ENCODE measurements at places on chromosomes 6 and 20. TPM values are rescaled to one million over a fixed set of nuclear protein-coding genes. Genes with fewer than 3 reads are reported as not detected.

Gene KIF16B
- polyA plus RNA-seq, result 2.8 TPM

GRCh38 chr6:157531986-157532365 lies 151.0 kb downstream of the ZDHHC14 start:
- no peak overlapping the region for H3K27ac ChIP-seq
- DNase-seq, result no peak
- H3K27me3 ChIP-seq, result no peaks in the 10 kb centered on the region
- H3K4me3 ChIP-seq, result no peak overlapping the region
- no peaks in the 10 kb centered on the region for H3K36me3 ChIP-seq

Gene ARHGAP18
- polyA plus RNA-seq, result 5.6 TPM

Gene GDAP1L1
- polyA plus RNA-seq, result not detected

Gene MYT1
- not detected for polyA plus RNA-seq

GRCh38 chr6:45930420-45931040 lies 85.1 kb downstream of the CLIC5 start:
- H3K4me3 ChIP-seq, result no peak overlapping the region
- DNase-seq, result peak; percentile 29
- H3K36me3 ChIP-seq, result no peaks in the 10 kb centered on the region
- no peaks in the 10 kb centered on the region for H3K27me3 ChIP-seq

DNA sequence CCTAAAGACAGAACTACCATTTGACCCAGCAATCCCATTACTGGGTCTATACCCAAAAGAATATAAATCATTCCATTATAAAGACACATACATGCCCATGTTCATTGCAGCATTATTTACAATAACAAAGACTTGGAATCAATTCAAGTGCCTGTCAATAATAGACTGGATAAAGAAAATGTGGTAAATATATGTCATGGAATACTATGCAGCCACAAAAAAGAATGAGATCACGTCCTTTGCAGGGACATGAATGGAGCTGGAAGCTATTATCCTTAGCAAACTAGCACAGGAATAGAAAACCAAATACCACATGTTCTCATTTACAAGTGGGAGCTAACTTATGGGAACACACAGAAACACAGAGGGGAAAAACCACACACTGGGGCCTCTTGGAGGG lies 8.7 kb upstream of the DEFB128 start:
- no peak for DNase-seq
- H3K27me3 ChIP-seq, result no peaks in the 10 kb centered on the region
- H3K36me3 ChIP-seq, result no peaks in the 10 kb centered on the region
- H3K4me1 ChIP-seq, result no peaks in the 10 kb centered on the region
- no peak overlapping the region for H3K27ac ChIP-seq

GRCh38 chr20:1853473-1853872 lies 41.7 kb upstream of the SIRPA start:
- no peak for DNase-seq
- no peak overlapping the region for H3K27ac ChIP-seq
- H3K36me3 ChIP-seq, result no peaks in the 10 kb centered on the region
- H3K27me3 ChIP-seq, result no peaks in the 10 kb centered on the region

GRCh38 chr6:24967211-24967610 lies 31.5 kb upstream of the RIPOR2 start:
- no peaks in the 10 kb centered on the region for H3K27me3 ChIP-seq
- no peaks in the 10 kb centered on the region for H3K36me3 ChIP-seq
- H3K4me1 ChIP-seq, result no peaks in the 10 kb centered on the region
- H3K27ac ChIP-seq, result no peak overlapping the region
- H3K4me3 ChIP-seq, result no peak overlapping the region

DNA sequence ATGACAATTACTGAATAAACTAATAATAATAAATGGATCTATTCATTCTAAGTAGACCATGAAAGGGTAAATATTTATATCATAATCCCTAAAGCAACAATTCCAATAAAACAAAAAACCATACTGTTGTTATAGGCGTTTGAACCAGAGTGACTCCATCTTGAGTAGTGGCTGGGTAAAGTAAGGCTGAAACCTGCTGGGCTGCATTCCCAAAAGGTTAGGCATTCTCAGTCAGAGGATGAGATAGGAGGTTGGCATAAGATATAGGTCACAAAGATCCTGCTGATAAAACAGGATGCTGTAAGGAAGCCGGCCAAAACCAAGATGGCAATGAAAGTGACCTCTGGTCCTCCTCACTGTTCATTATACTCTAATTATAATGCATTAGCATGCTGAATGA lies 8.3 kb downstream of the OR2H1 start:
- no peak for DNase-seq
- H3K36me3 ChIP-seq, result no peaks in the 10 kb centered on the region
- H3K27me3 ChIP-seq, result no peaks in the 10 kb centered on the region
- H3K27ac ChIP-seq, result no peak overlapping the region

DNA sequence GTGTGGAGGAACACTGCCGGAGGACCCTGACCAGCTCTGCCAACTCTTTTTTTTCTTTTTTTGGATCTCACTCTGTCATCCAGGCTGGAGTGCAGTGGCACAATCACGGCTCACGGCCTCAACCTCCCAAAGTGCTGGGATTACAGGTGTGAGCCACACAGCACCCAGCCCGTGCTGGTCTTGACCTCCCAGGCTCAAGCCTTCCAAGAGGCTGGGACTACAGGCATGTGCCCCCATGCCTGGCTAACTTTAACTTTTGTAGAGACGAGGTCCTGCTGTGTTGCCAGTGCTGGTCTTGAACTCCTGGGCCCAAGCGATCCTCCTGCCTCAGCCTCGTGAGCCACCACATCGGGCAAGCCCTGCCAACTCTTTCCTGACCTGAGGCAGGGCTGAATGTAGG lies 11.2 kb downstream of the GCNT2 start:
- peaks cover 85% of the 10 kb centered on the region for H3K4me1 ChIP-seq
- no peaks in the 10 kb centered on the region for H3K27me3 ChIP-seq
- H3K4me3 ChIP-seq, result peak overlapping the region; percentile 57
- H3K36me3 ChIP-seq, result no peaks in the 10 kb centered on the region
- H3K27ac ChIP-seq, result peak overlapping the region; percentile 86
- DNase-seq, result no peak

DNA sequence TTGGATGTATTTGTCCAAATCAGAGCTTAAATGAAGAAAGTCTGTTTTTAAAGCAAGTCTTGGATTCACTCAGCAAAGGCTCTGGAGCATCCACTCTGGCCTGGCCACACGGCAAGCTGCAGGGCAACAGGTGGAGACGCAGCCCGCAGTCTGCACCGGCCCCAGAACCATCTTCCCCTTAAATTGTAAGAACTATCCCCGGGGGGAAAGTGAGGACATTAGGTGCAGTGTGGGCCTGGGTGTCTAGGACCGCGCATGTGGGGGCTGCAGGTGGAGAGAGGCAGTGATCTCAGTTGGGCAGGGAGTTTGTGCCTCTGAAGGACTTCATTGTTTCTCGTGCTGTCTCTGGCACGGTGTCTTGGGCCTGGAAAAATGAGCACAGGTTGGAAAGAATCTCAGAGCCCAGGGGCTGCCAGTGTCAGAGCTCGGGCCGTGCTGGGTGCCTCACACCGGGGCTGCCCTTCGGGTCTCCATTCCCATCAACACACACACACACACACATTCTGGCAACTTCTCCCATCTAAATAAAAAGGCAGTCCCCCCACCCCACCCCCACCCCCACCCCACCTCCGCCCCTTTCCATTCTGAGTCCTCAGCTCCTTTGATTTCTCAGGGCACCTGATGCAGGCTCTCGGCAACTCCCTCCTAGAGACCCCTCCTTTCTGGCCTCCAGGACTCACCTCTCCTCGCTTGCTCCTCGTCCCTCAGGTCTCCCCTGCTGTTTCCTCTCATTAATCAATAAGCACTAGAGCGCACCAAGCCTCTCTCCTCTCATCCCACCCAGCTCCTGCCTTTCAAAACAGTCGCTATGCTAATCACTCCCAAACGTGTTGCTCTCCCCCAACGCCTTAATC lies 48.4 kb downstream of the FOXF2 start:
- no peak for DNase-seq
- H3K4me3 ChIP-seq, result no peak overlapping the region
- H3K36me3 ChIP-seq, result no peaks in the 10 kb centered on the region
- peaks cover 7% of the 10 kb centered on the region for H3K27me3 ChIP-seq
- no peaks in the 10 kb centered on the region for H3K4me1 ChIP-seq

DNA sequence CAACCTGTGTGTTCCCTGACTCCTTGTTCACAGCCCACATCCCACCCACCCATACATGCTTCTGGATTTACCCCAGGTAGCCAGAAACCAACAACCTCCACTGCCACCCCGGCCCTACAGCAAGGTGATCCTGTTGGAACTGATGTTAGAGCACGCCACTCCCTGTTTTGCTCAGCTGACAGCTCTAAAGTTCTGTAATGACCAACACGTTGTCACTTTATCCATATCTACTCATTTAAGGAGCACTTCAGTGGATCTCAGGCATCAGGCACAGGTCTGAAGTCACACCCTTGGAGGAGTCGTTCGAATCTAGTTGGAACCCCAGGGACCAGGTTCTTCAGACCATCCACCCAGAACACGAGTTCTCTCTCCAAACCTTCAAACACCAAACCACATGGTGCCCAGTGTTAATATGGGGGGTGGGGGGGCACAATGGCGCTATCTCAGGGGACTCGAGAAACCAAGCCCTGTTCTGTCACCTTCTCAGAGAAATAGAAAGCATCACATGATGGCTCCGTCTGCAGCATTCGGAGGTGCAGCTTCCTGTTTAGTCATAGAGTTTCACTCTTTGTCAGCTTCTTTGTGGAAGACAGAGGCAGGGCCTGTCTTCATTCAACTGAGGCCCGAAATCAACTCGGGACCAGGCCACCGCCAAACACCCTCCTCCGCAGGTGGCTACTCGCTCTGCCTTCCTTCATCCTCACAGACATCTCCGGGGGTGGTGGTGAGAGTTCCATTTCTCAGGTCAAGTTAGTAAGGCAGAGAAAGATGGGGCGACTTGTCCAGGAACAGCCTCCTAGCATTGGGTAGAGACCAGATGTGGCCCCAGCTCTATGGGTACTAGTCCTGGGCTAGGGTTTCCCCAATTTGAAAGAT lies 142.2 kb downstream of the NFATC2 start:
- no peaks in the 10 kb centered on the region for H3K4me1 ChIP-seq
- H3K27ac ChIP-seq, result no peak overlapping the region
- H3K36me3 ChIP-seq, result no peaks in the 10 kb centered on the region
- peak; percentile 18 for DNase-seq
- H3K27me3 ChIP-seq, result no peaks in the 10 kb centered on the region
- H3K4me3 ChIP-seq, result no peak overlapping the region

GRCh38 chr6:2476376-2476775 lies 231.0 kb upstream of the GMDS start:
- DNase-seq, result no peak
- no peaks in the 10 kb centered on the region for H3K27me3 ChIP-seq
- H3K4me1 ChIP-seq, result peaks cover 9% of the 10 kb centered on the region
- H3K27ac ChIP-seq, result no peak overlapping the region

DNA sequence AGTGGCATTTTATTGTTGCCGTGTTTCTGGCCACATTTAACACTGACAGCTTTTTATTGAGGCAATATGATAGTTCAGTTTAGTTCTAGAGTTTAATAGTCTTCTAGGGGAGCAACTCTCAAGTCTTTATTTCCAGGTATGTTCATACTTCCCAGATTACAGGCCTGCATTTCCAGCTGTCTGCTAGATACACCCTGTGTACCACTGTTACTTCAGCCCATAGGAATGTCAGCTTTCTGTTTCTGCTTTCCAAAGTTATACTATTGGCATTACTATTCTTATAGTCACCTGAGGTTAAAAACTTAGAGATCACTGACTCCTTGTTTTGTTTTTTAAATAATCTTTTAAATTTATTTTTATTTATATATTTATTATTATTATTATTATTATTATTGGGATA lies 7.6 kb downstream of the ZNF451 start:
- no peaks in the 10 kb centered on the region for H3K27me3 ChIP-seq
- DNase-seq, result no peak
- no peak overlapping the region for H3K27ac ChIP-seq
- peaks cover 70% of the 10 kb centered on the region for H3K36me3 ChIP-seq
- H3K4me1 ChIP-seq, result no peaks in the 10 kb centered on the region
- H3K4me3 ChIP-seq, result no peak overlapping the region

Gene RWDD2A
- polyA plus RNA-seq, result 0.77 TPM

Gene FITM2
- polyA plus RNA-seq, result 2.2 TPM

GRCh38 chr6:70398783-70399728 lies 14.3 kb upstream of the FAM135A start:
- H3K4me3 ChIP-seq, result no peak overlapping the region
- peaks cover 15% of the 10 kb centered on the region for H3K27me3 ChIP-seq
- H3K36me3 ChIP-seq, result no peaks in the 10 kb centered on the region

Gene ULBP1
- 0.06 TPM for polyA plus RNA-seq

- no peaks in the 10 kb centered on the region for H3K36me3 ChIP-seq
- H3K27me3 ChIP-seq, result no peaks in the 10 kb centered on the region
- H3K4me3 ChIP-seq, result no peak overlapping the region
Measured at GRCh38 chr6:114153448-114153847, 182.5 kb upstream of the HDAC2 start.

Gene ENPP1
- not detected for polyA plus RNA-seq

Gene RBBP8NL
- not detected for polyA plus RNA-seq

Gene VEGFA
- 19.0 TPM for polyA plus RNA-seq

Gene CD83
- polyA plus RNA-seq, result 75.1 TPM

Gene OR2H1
- not detected for polyA plus RNA-seq

Gene SOBP
- polyA plus RNA-seq, result not detected

GRCh38 chr6:118283766-118284165 lies 264.3 kb upstream of the PLN start:
- no peaks in the 10 kb centered on the region for H3K36me3 ChIP-seq
- no peak overlapping the region for H3K27ac ChIP-seq
- DNase-seq, result peak; percentile 17

DNA sequence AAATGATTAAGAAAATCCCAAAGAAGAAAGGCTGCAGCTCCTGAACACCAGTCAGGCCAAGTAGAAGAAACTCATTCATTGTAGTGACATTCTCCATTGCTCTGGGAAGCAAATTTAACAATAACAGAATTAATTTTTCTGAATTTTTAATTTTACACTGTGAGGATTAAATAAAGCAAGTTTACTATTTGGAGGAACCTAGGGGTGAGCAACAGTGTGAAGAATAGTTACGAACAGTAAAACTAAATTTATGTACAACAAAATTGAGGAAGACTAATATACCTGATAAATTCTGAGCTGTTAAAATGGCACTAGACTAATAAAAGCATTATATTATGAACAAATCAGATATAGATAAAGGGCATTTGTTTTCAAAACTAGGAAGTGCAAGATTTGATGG lies at the start of gene OR12D3:
Gene OR12D3, minus strand, starts transcription at position 101 of the 400 bp plus-strand sequence. Its CDS starts 4 bp downstream, at position 97.
- no peak within 1 kb of the TSS for H3K4me3 ChIP-seq
- no peak within 1 kb of the TSS for H3K27ac ChIP-seq
- H3K27me3 ChIP-seq, result no peaks in the 10 kb centered on the region
- H3K4me1 ChIP-seq, result no peaks in the 10 kb centered on the region
- no peak for DNase-seq

GRCh38 chr20:59925899-59926298 lies 7.5 kb downstream of the SYCP2 start:
- no peak overlapping the region for H3K27ac ChIP-seq
- H3K4me3 ChIP-seq, result no peak overlapping the region
- H3K27me3 ChIP-seq, result peaks cover 6% of the 10 kb centered on the region
- no peaks in the 10 kb centered on the region for H3K4me1 ChIP-seq
